ENCODE measurements at places on chromosomes 4 and X.

GRCh38 chrX:56794404-56795230 lies 65.6 kb downstream of the NBDY start:
- DNase-seq, result no peak

DNA sequence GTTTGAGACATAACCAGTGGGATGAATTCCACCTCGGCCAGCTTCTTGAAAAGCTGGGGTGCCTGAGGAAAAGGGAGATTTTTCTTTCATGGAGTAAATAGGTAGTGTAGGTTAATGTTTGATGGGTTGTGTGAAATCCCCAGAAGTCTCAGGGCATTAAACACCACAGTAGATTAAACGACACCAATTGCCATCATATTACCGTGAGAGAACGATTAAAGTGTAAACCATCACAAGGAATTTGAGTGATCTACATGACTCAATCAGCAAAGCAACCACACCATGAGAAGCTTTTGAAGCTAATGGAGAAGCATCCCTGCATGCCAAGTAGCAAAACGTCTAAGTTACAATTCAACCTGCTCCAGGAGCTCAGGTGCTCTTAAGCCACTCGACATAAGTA lies 322.5 kb upstream of the GATB start:
- no peak for DNase-seq

DNA sequence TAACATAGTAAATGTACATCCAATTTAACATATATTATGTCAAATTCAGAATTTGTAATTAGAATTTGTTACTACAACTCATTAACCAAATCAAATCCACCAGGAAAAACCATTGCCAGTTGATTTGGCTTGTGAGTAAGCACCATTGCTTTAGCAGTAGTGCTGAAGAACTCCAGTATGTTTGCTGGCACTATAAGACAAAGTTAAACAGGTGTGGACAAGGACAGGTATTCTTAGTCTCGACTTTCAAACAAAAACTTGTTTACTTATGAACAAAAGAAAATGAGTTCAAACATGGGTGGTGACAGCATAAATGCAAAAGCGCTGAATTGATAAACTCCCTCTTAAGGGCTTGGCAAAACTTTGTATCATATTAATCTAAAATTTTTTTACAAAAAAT lies 1.3 kb upstream of the ADH7 start:
- DNase-seq, result no peak

GRCh38 chr4:80207172-80207583 lies 9.9 kb downstream of the PRDM8 start:
- no peak for DNase-seq

GRCh38 chr4:1349359-1350168 lies 2.6 kb downstream of the UVSSA start:
- DNase-seq, result no peak

GRCh38 chr4:54001668-54002365 lies 62.6 kb downstream of the CHIC2 start:
- DNase-seq, result no peak

DNA sequence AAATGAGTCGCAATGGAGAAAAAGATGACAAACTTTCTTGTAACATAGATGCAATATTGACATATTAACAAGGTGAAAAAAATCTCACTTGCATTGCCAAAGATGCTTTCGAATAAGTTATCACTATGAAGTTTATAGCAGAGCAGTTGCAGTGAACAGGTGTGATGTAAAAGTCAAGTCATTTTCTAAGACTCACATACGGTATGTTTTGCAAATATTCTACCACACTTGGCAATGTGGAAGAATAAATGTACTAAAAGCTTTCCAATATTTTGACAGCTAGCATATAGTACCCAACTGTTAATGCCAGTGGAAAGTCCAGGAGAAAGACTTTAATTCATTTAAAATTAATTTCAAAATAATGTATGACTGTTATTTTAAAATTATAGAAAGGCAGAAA lies 76.5 kb downstream of the GALNTL6 start:
- DNase-seq, result no peak

DNA sequence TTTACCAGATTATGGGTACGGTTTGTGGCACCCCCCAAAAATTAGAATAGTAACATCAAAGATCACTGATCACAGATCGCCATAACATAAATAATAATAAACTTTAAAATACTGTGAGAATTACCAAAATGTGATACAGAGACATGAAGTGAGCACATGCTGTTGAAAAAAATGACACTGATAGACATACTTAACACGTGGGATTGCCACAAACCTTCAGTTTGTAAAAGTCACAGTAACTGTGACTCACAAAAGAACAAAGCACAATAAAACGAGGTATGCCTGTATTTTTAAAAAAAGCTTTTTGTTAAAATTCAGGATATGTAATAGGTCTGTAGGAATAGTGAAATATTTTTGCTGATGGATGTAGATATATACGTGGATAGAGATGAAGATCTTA lies 93.4 kb downstream of the TET2 start:
- DNase-seq, result no peak

DNA sequence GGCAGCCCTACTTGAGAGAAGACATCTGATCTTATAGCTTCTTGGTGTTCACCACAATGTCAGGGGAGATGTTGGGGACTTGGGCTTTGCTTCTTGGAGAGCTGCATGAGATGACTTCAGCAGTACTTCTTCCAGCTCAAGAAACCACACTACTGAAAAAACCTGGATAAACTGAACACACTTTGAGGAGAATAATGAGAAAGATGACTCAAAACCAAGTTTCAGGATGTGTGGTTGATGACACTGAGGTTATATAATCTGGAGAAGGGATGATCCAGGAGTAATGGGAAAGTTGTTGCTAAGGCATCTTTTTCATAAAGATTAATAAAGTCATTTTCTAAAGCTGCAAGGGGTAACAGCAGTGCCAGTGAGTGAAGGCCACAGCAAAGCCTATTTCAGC lies 58.4 kb upstream of the PNPLA4 start:
- DNase-seq, result no peak

GRCh38 chr4:140790765-140791164 lies 34.6 kb upstream of the TBC1D9 start:
- DNase-seq, result peak; percentile 72

DNA sequence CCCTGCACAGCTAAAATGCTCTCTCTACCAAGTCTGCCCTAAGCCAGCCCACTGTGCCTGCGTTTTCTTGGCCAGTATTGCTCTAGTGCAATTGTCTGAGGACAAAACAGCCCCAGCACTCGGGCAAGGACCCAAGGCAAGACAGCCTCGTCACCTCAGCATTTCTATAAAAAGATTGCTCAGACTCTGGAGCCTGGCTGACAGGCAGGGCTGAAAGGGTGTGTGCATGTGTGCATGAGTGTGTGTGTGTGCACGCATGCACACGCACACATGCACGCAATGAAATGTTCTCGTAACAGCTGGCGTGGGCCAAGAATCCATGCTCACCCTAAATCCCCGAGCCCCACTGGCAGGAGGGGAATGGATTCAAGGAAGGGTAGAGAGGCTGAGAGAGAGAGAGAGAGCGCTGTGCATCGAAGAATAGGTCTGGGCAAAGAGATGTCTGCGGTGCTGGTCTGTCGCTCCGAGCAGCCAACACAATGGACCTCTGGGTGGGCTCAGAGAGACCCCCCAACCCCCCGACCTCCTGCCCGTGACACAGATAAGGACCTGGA lies 579.2 kb downstream of the BCOR start:
- DNase-seq, result peak; percentile 15

GRCh38 chrX:69221239-69222102 lies 56.2 kb upstream of the PJA1 start:
- no peak for DNase-seq

- no peak for DNase-seq
These were observed 256.1 kb upstream of the PGRMC2 start for GRCh38 chr4:128543696-128544095.

GRCh38 chr4:79650217-79650616 lies 242.2 kb upstream of the GK2 start:
- DNase-seq, result no peak

DNA sequence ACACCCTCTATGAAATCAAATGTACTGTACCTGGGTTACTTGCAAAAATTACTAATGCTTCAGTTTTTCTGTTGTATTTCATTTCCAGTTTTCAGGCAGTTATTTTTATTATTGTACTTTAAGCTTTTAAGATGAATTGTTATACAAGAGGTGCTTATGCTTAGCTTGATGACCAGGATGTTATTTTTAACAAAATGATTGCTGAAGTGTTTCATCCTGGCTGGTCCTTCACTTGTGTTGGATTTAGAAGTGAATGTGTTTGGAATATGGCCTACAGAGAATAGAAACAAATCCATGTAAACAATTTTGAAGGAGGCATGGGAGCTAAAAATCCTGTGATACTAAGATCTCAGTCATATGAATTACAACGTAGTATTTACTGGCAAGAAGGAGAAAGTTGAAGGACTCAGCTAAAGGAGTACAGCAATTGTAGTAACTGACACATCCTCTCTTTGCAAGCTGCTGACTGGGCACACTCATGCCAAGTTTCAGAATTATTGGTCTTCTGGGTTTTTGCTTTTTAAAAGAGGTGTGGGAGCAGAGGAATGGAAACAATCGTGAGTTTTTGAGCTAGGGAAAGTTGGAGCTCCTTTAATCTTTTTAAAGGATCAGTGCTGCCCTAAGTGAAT lies 9.2 kb downstream of the UBE2A start:
- DNase-seq, result no peak

DNA sequence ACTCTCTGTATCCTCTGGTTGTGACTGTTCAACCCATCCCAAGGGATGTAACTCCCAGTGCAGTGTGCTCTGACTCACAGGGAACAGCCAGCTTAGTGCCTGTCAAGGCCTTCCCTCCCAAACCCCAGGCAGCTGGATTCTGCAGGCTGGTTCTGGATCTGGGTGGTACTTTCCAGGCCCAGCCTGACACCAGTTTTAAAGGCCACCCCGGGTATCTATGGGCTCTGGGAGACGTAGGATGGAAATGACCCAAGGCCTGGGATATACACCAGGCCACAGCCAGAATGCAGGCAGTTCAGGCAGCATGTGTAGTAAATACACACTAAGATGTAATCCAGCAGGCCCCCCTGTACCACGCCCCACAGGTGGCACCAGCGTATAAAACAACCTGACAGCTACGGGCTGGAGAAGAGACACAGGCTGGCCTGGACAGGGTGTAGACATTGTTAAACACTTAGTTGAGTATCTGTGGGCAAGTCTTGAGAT lies 64.2 kb downstream of the SPINK2 start:
- DNase-seq, result no peak

GRCh38 chr4:14333616-14334015 lies 668.7 kb upstream of the CPEB2 start:
- DNase-seq, result no peak

- DNase-seq, result no peak
These were observed 375.2 kb downstream of the MAGEE1 start for GRCh38 chrX:76802708-76803107.

GRCh38 chr4:73447671-73448070 lies 11.7 kb downstream of the AFP start:
- DNase-seq, result no peak

DNA sequence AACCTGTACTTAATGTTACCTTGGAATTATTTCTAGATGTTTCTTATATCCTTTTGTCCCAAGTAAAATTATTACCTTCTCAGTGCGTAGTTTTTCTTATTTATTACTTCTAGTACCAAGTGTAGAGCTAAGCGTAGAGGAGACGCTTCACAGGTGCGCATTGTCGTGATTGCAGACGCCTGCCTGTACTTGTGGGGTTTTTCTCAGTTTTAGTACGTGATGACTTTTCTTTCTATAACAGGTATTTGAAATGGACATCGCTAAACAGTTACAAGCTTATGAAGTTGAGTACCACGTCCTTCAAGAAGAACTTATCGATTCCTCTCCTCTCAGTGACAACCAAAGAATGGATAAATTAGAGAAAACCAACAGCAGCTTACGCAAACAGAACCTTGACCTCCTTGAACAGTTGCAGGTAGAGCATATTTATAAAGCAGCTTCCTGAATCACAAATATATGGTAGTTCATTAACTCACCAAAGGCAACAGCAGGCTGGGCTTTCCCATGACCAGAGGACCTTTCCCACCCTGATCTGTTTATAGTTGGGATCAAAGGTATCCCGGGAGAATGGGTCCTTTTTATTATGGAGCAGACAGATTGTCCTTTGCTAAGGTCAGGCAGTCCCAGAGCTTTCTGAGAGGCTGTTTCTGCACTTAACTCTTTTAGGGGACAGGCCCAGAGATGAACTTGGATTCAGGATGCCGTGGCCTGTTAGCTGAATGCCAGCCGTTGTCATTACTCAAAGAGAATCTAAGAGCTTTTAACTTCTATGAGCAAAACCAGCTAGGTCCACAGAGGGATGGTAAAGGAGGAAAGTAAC lies 172.9 kb downstream of the PTTG2 start:
- DNase-seq, result no peak

DNA sequence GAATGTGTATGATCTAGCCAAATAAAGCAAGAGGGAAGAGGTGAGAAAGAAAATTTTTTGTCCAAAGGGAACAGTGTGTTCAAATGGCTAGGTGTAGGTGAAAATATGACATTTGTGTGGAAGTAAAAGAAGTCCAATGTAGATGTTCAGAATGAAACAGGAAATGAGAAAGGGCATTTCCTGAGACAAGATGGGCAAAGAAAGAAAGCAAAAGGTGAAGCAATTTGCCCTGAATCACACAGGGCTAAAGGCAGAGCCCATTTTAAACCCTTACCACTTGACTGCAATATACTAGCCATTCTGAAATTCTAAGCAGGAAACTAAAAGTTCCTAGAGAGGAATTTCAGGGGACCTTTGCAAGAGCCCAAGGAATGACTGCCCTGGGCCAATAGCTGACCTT lies 36.0 kb downstream of the CLOCK start:
- no peak for DNase-seq

DNA sequence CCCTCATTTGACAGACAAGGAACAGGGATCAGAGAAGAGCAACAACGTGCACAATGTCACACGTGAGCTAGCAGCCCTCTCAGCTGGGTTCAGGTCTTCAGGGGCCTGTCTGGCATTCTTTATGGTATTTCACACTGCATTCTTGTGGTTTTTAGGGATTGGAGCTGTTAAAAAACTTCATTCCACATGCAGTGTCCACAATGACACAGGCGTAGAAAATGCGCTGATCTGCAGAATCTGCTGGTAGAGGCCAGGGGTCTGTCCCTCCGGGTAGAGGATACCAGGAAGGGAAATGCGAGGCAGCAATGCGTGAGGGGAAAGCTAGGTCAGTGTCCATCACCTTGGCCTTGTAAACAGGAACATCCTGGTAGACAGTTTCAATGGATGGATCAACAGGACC lies 36.6 kb downstream of the MAP7D3 start:
- DNase-seq, result no peak

GRCh38 chr4:85419103-85419502 lies 55.8 kb upstream of the ARHGAP24 start:
- DNase-seq, result no peak

- DNase-seq, result no peak
These were observed 364.7 kb downstream of the PCDH7 start for GRCh38 chr4:31084806-31085416.

All from globus pallidus (tissue), 1 donor.